Activated T-helper 1 cell treated with anti-CD3 and anti-CD28 coated beads, Interleukin-12 subunit alpha, Interleukin-12 subunit beta, Interleukin-2, Interleukin-4 antibody, amounts not matched to agents 30 ng/mL and 10 ng/mL and 1 ng/mL, durations not matched to agents 14 hours and 24 hours and 36 hours (primary cell): ENCODE measurements at places on chromosomes 11 and 22.
A peak's percentile ranks its signal among the peaks of the same experiment; 100 is the strongest.

- H3K27ac ChIP-seq: peak overlapping the region; percentile 61
- H3K4me1 ChIP-seq: peaks cover 79% of the 10 kb centered on the region
- peak overlapping the region; percentile 68 for H3K4me3 ChIP-seq
Measured at GRCh38 chr11:64868904-64869570, 9.4 kb downstream of the EHD1 start.

GRCh38 chr11:128464878-128465450, 122.4 kb downstream of the ETS1 start:
- H3K27me3 ChIP-seq: no peaks in the 10 kb centered on the region
- H3K4me1 ChIP-seq: peaks cover 100% of the 10 kb centered on the region
- H3K36me3 ChIP-seq: peaks cover 94% of the 10 kb centered on the region
- no peak for DNase-seq
- H3K4me3 ChIP-seq: peak overlapping the region; percentile 83

GRCh38 chr11:70445605-70446004, 47.3 kb downstream of the CTTN start:
- no peaks in the 10 kb centered on the region for H3K4me1 ChIP-seq
- H3K27me3 ChIP-seq: peaks cover 5% of the 10 kb centered on the region
- no peak overlapping the region for H3K4me3 ChIP-seq

GRCh38 chr22:32655068-32655467, 146.4 kb upstream of the TIMP3 start:
- no peak for DNase-seq
- H3K36me3 ChIP-seq: no peaks in the 10 kb centered on the region
- no peak overlapping the region for H3K27ac ChIP-seq
- H3K4me3 ChIP-seq: no peak overlapping the region

DNA sequence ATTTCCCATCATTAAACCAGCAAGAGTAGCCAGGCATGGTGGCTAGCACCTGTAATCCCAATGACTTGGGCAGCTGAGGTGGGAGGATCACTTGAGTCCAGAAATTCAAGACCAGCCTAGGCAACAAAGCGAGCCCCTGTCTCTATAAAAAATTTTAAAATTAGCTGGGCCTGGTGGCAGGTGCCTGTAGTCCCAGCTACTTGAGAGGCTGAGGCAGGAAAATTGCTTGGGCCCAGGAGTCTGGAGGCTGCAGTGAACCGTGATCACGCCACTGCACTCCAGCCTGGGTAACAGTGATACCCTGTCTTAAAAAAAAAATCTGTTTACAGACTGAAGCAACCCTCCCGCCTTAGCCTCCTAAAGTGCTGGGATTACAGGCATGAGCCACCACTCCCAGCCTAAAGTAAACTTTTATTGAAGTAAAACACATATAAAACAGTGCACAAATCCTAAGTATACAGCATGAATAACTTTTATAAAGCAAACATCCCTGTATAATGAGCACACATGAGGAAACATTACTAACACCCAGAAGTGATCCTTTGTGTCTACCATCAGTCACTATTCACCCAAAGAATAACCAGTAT, 12.6 kb downstream of the UCP3 start:
- peaks cover 69% of the 10 kb centered on the region for H3K4me1 ChIP-seq
- H3K27me3 ChIP-seq: no peaks in the 10 kb centered on the region
- no peak for DNase-seq
- H3K36me3 ChIP-seq: peaks cover 6% of the 10 kb centered on the region

GRCh38 chr11:115222218-115222862, 281.9 kb downstream of the CADM1 start:
- peaks cover 19% of the 10 kb centered on the region for H3K27me3 ChIP-seq
- no peaks in the 10 kb centered on the region for H3K36me3 ChIP-seq
- peak overlapping the region; percentile 27 for H3K4me3 ChIP-seq
- H3K4me1 ChIP-seq: peaks cover 60% of the 10 kb centered on the region
- H3K27ac ChIP-seq: peak overlapping the region; percentile 85

GRCh38 chr22:38718414-38718813, 12.7 kb downstream of the GTPBP1 start:
- H3K36me3 ChIP-seq: peaks cover 44% of the 10 kb centered on the region
- no peaks in the 10 kb centered on the region for H3K27me3 ChIP-seq
- H3K27ac ChIP-seq: peak overlapping the region; percentile 15
- peaks cover 24% of the 10 kb centered on the region for H3K4me1 ChIP-seq
- DNase-seq: no peak
- no peak overlapping the region for H3K4me3 ChIP-seq

GRCh38 chr11:99117603-99118002, 96.9 kb downstream of the CNTN5 start:
- no peak for DNase-seq
- H3K4me3 ChIP-seq: no peak overlapping the region
- no peaks in the 10 kb centered on the region for H3K4me1 ChIP-seq

DNA sequence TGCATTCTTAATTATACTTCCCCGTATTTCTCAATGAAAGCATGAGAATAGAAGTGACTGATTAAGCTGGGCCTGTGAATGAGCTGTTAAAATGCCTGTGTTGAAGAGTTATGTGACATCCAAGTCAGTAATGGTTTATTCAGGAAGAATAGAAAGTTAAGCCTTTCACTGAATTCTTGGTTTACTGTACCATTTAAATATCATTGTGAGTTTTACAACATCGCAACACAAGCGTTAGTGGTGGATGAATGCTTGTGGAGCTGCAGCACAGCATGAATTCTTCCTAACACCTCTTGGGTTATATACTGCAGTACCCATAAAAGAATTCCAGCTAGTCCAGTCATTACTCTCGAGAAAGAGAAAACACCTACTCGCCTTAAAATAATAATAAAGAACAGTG, 257.8 kb downstream of the JRKL start:
- H3K27ac ChIP-seq: no peak overlapping the region
- H3K27me3 ChIP-seq: no peaks in the 10 kb centered on the region
- H3K4me3 ChIP-seq: no peak overlapping the region
- H3K4me1 ChIP-seq: no peaks in the 10 kb centered on the region

DNA sequence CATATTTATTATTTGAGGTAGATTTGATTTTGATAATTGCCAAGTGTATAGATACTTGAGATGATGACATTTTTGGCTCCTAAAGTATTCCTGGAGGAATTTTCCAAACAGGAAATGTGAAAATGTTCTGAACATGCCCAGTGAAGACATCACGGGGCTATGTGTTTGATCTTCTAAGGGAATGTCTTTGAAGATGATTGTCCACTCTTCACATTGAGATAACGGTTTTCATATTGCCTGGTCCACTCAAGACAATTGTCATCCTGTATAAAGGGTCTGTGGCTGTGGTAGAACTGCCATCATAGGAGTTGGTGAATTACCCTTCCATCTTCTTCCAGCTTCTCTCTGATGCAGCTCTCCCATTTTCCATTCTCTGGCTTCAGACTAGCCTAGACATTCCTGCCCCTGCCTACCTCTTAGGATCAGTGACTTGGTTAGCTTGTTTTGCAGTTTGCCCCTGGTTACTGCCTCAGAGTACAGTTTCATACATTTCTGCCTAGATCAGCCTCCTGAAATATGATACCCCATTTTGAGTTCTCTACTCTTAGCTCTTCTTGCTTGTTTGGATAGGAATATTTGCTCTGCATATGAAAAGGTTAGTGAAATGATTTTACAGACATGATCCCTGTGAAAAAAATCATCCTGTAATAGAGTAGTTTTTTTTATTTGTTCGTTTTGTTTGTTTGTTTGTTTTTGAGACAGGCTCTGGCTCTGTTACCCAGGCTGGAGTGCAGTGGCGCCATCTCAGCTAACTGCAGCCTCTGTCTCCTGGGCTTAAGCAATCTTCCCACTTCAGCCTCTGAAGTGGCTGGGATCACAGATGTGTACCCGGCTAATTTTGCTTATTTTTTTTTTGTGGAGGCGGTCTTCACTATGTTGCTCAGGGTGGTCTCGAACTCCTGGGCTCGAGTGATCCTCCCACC, 111.4 kb upstream of the SORL1-AS1 start:
- H3K36me3 ChIP-seq: peaks cover 42% of the 10 kb centered on the region
- peaks cover 9% of the 10 kb centered on the region for H3K4me1 ChIP-seq
- no peak for DNase-seq

GRCh38 chr11:115616971-115617370, 112.8 kb upstream of the CADM1 start:
- H3K36me3 ChIP-seq: no peaks in the 10 kb centered on the region
- H3K27ac ChIP-seq: no peak overlapping the region
- no peaks in the 10 kb centered on the region for H3K27me3 ChIP-seq
- no peak overlapping the region for H3K4me3 ChIP-seq
- H3K4me1 ChIP-seq: no peaks in the 10 kb centered on the region
- no peak for DNase-seq

- H3K27ac ChIP-seq: no peak overlapping the region
- H3K4me3 ChIP-seq: peak overlapping the region; percentile 81
- H3K4me1 ChIP-seq: peaks cover 23% of the 10 kb centered on the region
- peaks cover 65% of the 10 kb centered on the region for H3K27me3 ChIP-seq
- H3K36me3 ChIP-seq: no peaks in the 10 kb centered on the region
- no peak for DNase-seq
Measured at GRCh38 chr11:117875382-117876058, 938 bp downstream of the FXYD6 start.

- DNase-seq: no peak
- H3K36me3 ChIP-seq: no peaks in the 10 kb centered on the region
- peaks cover 14% of the 10 kb centered on the region for H3K4me1 ChIP-seq
- peaks cover 11% of the 10 kb centered on the region for H3K27me3 ChIP-seq
- no peak overlapping the region for H3K4me3 ChIP-seq
- no peak overlapping the region for H3K27ac ChIP-seq
Measured at GRCh38 chr11:57432714-57433163, 5.8 kb upstream of the SLC43A3 start.

- H3K27me3 ChIP-seq: no peaks in the 10 kb centered on the region
- H3K36me3 ChIP-seq: peaks cover 15% of the 10 kb centered on the region
- no peak overlapping the region for H3K4me3 ChIP-seq
- H3K27ac ChIP-seq: no peak overlapping the region
- no peak for DNase-seq
Measured at GRCh38 chr22:24339452-24339747, 68.8 kb downstream of the SPECC1L start.

DNA sequence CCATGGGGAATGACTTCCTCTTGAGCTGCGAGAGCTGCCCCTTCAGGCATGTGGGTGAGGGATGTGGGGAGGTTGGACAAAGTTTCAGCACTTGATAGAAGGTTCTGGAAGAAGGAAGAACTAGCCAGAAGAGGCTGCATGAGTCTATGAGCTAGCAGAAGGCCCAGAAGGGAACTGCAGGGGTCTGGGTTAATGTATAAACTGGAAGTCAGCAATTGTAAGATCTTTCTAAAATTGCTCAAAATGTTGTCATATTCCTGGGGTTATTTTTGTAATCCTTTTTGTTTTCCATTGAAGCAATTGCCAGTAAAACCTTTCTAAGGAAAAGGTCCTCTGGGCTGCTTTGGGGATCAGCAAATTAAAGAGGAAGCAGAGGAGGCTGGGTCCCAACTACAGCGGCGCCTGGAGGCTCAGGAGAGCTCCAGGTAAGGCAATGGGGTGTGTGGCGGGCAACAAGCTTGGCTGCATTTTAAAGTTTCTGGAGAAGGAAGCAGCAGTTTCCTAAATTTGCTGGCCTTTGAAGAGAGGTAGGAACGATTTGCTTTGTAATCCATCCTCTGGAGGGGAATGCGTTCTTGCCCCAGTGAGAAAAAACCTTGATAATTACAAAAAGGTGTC, 29.2 kb downstream of the ADAMTS15 start:
- no peak overlapping the region for H3K27ac ChIP-seq
- H3K4me1 ChIP-seq: no peaks in the 10 kb centered on the region
- no peak for DNase-seq
- peaks cover 2% of the 10 kb centered on the region for H3K27me3 ChIP-seq
- no peak overlapping the region for H3K4me3 ChIP-seq

GRCh38 chr11:63961608-63962412, 12.6 kb upstream of the COX8A start:
- H3K27ac ChIP-seq: peak overlapping the region; percentile 29
- H3K36me3 ChIP-seq: no peaks in the 10 kb centered on the region
- H3K4me1 ChIP-seq: peaks cover 18% of the 10 kb centered on the region
- H3K4me3 ChIP-seq: no peak overlapping the region
- H3K27me3 ChIP-seq: no peaks in the 10 kb centered on the region

DNA sequence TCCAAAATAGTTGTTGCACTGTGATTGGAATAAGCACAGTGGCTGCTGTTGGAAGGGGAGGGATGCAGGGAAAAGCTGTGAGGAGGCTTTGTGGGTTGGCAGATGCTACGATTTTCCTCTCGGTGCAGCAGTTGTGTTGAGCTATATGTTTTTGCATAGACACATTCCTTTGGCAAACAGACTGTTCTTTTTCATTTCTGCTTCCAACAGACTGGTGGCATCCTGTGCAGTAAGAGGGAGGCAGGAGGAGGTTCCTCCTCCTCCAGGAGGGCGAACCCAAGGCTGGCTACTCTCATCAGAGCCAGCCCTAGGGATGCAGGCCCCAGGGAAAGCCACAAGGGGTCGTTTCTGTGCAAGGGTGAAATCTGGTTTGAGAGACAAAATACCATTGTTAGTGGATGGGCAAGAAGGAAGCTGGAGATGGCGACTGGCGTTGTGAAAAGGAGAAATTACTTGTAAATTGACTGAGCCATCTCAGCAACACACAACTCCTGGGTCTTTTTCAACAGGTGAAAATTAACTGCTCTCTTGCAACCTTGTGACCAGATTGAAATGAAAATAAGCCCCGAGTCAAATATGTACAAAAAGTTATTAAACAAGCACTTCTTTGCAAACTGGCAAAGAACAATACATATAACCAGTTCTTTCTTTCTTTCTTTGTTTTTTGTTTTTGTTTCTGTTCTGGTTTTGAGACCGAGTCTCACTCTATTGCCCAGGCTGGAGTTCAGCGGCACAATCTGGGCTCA, 26.5 kb upstream of the UBASH3B start:
- H3K27ac ChIP-seq: no peak overlapping the region
- H3K4me1 ChIP-seq: peaks cover 4% of the 10 kb centered on the region
- peaks cover 5% of the 10 kb centered on the region for H3K27me3 ChIP-seq

GRCh38 chr11:2737866-2738265, 38.1 kb upstream of the KCNQ1OT1 start:
- DNase-seq: no peak
- no peaks in the 10 kb centered on the region for H3K27me3 ChIP-seq
- H3K27ac ChIP-seq: no peak overlapping the region
- no peak overlapping the region for H3K4me3 ChIP-seq
- no peaks in the 10 kb centered on the region for H3K36me3 ChIP-seq
- H3K4me1 ChIP-seq: no peaks in the 10 kb centered on the region

- no peak for DNase-seq
- no peak overlapping the region for H3K4me3 ChIP-seq
- no peak overlapping the region for H3K27ac ChIP-seq
- no peaks in the 10 kb centered on the region for H3K27me3 ChIP-seq
Measured at GRCh38 chr11:131823772-131824171, 453.4 kb downstream of the NTM start.

DNA sequence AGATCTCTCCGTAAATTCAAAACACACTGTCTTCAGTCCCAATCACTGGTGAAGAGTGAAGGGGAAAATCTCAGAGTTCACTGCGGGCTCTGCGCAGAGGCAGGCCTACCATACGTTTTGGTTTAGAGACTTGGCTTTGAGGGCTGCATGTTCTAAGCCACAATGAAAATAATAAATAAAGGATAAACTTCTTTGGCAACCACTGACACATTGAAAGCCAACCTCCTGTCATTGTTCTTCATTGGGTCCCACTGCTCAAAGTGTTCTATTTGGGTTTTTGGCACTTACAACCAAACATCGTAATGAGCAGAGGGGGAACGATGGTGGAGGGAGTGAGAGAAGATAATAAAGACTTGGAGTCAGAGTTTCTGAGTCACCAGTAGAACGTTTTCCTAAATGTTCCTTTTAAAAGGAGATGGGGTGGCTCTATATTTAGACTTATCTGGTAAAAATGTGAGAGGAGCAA, 472.9 kb downstream of the SOX6 start:
- no peak overlapping the region for H3K27ac ChIP-seq
- H3K36me3 ChIP-seq: no peaks in the 10 kb centered on the region
- H3K4me3 ChIP-seq: no peak overlapping the region
- no peaks in the 10 kb centered on the region for H3K4me1 ChIP-seq
- no peaks in the 10 kb centered on the region for H3K27me3 ChIP-seq
